ENCODE measurements at places on chromosomes 4 and X.

DNA sequence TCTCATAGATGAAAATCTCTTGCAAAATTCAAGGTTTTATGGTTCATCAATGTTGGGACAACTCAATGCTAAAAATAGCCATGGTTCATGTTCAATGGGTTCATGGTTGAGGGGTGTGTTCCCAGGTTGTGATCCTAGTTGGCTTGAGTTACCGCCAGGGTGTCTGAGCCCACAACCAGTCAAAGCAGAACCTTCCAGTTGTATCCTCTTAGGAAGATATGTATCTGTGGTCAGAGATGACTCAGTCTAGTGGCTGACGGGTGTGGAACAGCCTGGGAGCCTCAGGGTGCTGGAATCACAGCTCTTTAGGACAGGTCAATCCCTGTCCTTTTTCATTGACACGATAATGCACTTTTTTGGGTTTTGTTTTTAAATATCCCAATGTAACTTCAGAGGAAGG lies 192.3 kb upstream of the NR3C2 start:
- no peak for DNase-seq

DNA sequence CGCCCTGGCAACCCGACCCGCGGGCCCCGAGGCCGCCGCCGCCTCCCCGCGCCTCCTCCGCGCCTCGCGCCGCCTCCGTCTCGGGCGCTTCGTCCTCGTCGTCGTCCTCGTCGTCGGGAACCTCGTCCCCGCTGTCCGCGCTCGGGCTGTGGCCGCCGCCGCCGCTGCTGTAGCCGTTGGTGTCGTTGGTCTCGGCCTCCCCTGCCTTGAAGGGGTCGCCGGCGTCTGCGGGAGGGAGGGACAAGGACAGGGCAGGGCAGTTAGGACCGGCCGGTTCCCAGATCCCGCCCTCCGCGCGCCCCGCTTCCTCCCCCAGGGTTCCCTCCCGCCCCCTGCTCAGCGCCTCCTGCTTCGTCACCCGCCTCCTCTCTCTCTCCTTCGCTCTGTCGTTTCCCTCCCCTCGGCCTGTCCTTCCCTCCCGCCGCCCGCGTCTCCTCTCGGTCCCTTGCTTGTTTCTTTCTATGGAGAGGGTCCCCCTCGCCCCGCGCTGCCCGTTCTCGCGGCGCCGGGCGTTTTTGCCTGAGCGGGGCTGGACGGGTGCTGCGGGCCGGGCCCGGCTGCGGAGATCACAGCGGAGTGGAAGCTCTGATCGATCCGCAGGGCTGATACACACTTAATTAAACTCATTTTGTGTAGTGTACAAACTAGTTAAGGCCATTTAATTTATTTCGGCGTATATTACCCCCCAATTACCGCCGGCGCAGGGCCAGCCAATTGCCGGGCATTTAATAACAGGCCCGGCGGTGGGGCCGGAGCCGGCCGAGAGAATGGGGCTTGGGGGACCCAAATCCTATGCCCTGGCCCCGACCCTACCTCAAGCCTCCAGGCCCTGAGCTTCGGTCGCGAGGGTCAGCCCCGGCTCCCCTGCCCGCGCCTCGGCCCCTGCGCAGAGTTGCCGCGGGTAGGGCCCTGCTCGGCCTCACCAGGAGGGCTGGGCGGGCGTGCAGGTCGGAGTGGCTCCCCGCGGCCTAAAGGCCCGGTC lies 2.4 kb downstream of the NKX1-1 start:
- DNase-seq = no peak

DNA sequence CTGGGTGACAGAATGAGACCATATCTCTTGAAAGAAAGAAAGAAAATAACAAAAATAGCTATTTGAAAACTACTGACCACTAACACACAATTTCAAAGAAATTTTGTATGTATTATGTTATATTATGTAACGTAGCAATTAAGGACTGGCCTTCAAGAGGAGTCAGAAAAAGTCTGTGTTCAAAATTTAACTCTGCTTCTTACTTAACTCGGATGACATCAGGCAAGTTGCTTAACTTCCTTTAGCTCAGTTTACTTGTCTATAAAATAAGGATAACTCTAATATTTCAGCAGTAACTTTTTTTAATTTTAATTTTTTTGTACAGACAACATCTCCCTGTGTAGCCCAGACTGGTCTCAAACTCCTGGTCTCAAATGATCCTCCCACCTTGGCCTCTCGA lies 14.6 kb upstream of the PRSS12 start:
- no peak for DNase-seq

DNA sequence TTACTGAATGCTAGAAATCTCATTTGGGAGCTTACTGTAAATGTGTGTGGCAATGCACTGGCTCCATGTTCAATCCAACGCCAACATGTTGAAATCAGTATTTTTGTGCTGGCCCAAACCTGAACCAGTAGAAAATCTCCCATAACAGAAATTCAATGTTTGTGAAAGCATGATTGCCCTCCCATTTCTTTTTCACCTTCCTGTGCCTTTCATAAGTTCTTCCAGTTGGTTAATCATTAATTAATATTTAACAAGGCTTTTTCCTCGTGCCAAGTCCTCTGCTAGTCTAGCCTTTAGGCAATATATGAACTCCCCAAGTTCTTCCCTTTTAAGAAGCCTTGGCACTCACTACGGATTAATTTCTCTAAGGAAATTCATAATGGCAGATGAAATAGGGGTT lies 1.3 kb upstream of the PLS3 start:
- no peak for DNase-seq

DNA sequence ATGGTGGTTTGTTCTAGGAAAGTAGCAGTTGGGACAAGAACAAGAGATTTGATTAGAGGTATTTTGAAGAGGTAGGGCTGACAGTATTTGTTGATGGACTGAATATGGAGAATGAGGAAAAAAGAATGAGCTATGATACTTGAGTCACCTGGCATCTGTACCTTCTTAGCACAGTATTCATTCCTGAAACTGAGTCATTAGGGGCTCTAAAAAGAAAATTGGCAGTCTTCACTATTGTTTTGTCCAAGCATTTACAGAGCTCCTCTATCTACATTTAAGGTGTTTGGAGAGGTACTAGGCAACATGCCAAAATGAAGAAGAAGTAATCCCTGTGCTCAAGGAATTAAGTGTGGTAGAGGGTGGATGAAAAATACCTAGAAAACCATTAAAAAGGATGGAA lies 165.8 kb downstream of the SHROOM4 start:
- DNase-seq = no peak

- no peak for DNase-seq
These were observed 71.6 kb upstream of the LEF1 start for GRCh38 chr4:108240366-108240765.

GRCh38 chr4:176824645-176825366 lies 32.1 kb upstream of the VEGFC start:
- DNase-seq = no peak

DNA sequence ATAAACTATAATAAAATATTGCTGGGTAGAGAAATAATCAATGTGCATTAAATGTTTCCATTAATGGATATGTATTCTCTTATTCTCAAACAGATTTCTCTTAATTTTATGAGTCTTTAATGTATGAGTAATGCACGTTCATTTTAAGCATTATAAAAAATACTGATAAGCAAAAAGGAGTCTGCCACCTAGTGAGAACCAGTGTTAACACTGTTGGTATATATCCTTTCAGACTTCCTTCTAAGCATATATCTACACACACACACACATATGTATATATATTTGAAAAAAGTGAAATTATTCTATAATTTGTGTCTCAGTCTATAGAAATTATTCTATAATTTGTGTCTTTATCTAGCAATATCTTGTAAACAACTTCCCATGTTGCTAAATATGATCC lies 49.9 kb upstream of the MTMR1 start:
- DNase-seq = no peak

DNA sequence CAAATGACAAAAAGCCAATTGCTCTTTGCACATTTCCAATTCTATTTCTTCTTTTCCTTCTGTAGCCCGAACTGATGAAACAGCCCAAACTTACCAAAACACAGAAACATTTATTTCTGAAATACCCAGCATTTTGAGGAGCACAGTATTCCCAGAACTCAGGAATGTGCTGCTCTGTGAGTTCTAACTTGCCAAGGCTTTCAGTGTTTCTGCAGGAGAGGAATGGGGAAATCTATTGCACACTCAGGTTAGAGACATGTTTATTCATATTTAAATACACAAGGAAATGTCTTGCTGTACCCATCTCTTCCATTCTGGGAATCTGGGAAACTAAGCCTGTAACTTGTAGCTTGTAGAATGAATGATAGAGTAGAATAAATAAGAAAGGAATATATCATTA lies 10.7 kb downstream of the TMPRSS11D start:
- no peak for DNase-seq

GRCh38 chr4:20462426-20463175 lies 210.9 kb downstream of the SLIT2 start:
- no peak for DNase-seq

DNA sequence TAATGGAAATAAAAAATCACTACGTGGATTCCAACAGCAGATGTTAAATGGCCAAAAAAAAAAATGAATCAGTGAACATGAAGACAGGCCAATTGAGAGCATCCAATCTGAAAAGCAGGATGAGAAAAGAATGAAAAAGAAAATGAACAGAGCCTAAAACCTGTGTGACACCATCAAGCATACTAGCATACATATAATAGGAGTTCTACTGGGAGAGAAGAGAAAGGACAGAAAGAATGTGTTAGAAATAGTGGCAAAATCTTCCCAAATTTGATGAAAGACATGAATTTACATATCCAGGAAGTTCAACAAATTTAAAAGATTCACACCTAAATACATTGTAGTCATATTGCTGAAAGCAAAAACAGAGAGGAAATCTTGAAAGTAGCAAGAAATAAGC lies 76.4 kb downstream of the CCDC160 start:
- DNase-seq = no peak

DNA sequence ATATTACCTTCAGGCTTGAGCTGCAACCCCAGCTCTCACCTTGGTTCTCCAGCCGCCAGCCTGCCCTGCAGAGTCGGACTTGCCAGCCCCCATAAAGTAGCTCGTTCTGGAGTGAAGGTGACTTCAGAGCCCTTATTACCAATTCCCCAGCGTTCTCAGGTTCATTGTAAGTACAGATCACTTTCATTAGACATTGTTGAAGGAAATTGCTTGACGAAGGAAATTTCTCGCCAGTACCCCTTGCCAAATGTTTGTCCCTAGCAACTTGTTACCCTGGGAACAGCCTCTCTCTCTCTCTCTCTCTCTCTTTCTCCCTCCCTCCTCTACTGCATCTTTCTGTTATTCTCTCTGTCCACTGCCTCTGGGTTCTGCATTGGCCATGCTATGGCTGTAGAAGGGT lies 153.0 kb downstream of the NWD2 start:
- no peak for DNase-seq

GRCh38 chrX:8714164-8714563 lies 17.8 kb downstream of the ANOS1 start:
- no peak for DNase-seq
